Common myeloid progenitor, CD34-positive (primary cell): ENCODE measurements at places on chromosomes 2 and 18.
A peak's percentile ranks its signal among the peaks of the same experiment; 100 is the strongest.

DNA sequence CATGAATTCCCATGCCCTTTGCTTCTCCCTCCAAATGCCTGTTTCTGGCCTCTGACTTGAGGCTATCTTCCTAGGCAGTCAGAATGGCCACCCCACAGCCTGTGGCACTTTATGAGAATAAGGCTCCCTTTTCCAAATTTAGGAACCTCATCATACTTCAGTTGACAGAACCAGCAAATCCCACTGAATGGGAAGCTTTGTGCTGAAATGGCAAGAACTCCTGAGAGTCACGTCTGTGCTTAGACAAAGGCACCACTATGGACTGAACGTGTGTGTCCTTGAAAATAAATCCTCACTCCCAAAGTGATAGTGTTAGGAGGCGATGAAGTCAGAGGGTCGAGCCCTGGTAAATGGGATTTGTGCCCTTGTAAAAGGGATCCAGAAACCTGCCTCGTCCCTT is 559.9 kb upstream of the SOX11 start:
- DNase-seq: no peak

GRCh38 chr2:29213888-29214291 is 98.7 kb downstream of the CLIP4 start:
- peak; percentile 28 for DNase-seq

DNA sequence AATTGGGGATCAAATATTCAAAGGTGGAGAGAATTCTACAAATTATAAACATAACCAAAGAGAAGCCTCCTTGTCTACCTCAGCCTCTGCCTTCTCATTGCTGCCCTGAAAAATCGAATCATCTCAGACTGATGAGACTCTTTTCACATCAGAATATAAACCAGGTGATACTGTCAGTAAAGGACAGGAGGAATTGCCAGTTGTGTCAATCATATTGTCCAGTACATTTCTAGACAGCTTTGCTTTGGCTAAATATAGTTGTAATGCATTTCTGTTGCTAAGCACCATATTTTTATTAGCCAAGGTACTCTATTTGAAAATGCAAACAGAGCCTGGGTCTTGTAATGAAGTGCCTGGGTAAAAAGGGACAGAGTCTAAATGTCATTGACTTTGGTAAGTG is 92.6 kb upstream of the TLK1 start:
- DNase-seq: no peak

DNA sequence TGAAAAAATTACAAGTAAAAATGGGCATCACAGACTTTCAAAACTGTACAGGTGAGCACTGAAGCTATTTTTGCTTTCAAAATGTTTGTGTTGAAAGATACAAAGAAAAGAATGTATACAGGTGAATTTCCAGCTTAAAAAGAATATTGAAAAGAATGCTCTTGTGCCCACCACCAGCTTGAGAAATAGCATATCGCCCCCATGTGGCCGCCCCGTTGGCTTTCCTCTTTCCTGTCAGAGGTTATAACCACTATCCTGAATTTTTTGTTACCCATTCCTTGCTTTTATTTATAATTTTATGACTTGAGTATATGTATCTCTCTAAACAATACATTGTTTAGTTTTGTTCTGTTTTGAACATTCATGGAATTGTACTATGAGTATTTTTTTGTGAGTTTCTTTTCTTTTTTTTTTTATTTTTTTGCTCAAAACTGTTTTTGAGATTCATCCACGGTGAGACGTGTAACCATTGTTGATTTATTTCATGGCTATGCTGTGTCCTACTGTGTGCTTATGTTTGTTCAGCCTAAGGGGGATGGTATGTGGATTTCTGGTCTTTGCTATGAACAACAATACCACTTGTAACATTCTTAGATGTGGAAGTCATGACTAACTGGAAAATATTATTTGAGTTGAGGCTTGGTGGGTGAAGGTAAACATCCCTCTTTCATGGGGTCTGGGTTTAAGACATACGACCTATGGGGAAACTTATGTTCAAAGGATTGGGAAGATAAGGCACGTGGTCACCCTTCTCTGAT is 11.6 kb downstream of the TRPM8 start:
- peak; percentile 37 for DNase-seq

- DNase-seq: no peak
Observed at GRCh38 chr2:236859908-236860307, 225.8 kb upstream of the COPS8 start.

- no peak for DNase-seq
Observed at GRCh38 chr2:239534581-239535412, 134.0 kb upstream of the HDAC4 start.

- DNase-seq: no peak
Observed at GRCh38 chr2:98729652-98730051, 1.3 kb downstream of the MGAT4A start.

GRCh38 chr18:72102412-72102811 is 441.7 kb downstream of the CBLN2 start:
- no peak for DNase-seq

- peak; percentile 47 for DNase-seq
Observed at GRCh38 chr2:85132834-85133637, at the start of gene TCF7L1. TCF7L1 (plus strand) TSS chr2:85133392; CDS start chr2:85133685, 293 bp downstream.

DNA sequence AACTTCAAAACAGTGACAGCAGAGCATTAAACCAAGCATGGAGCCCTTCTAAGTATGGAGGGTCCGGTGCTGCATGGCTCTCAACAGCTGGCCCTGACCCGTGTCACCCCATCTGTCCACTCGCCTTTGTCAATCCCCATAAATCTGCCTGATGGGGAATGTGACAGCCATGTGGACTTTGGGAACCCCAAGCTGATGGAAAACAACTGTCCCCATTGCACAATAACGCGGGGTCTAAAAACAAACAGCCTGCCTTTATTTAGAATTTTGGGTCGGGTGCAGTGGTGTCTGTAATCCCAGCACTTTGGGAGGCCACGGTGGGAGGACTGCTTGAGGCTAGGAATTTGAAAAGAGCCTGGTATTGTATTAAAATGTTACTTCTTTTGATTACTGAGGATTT is 17.1 kb upstream of the THADA start:
- no peak for DNase-seq

GRCh38 chr2:158047156-158047611 is 54.5 kb upstream of the UPP2 start:
- peak; percentile 92 for DNase-seq

GRCh38 chr2:136288249-136288648 is 170.3 kb upstream of the CXCR4 start:
- DNase-seq: no peak

GRCh38 chr2:123870206-123870880 is 154.7 kb upstream of the CNTNAP5 start:
- no peak for DNase-seq

- peak; percentile 21 for DNase-seq
Observed at GRCh38 chr2:216695401-216695821, at the start of gene IGFBP5. IGFBP5 (minus strand) TSS chr2:216695549; CDS start chr2:216694775, 774 bp downstream.

- no peak for DNase-seq
Observed at GRCh38 chr2:38794235-38794946, 16.4 kb downstream of the GEMIN6 start.

DNA sequence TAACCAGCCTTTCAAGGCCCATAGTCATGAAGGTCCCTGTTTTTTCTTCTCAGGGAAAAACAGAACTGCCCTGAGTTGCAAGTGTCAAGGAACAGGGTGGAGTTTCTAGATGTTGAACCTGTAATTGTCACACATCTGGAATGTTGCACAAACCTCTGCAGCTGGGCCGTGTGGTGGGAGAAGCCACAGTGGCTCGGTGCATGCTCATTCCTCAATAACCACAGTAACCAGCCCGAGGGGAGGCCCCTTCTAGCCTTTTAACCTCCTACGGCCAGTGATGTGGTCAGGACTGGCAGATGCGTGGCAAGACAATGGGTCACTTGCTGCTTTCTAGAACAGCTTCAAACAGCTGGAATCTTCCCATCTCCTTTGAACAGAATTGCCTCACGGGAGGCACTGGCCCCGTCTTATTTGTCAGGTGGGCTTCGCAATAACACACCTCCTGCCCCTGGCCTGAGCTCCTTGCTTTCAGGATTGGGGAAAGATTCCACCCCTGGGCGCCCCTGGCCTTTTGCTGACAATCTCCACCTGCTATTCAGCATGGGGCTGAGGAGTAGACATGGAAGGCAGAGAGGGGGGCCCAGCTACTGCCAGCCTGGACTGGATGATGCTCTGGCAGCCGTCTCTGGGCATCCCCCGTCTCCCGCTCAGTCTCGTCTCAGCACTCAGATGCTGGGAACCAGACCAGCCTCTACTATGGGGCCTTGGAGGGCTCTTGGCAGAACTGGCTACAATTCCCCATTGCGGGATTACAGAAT is 102.9 kb downstream of the KLHL29 start:
- no peak for DNase-seq

GRCh38 chr2:14735696-14736095 is 103.2 kb downstream of the LRATD1 start:
- DNase-seq: no peak

GRCh38 chr2:168469281-168469988 is 13.4 kb downstream of the CERS6 start:
- peak; percentile 97 for DNase-seq

GRCh38 chr2:56030901-56031300 is 107.3 kb upstream of the EFEMP1 start:
- DNase-seq: no peak

DNA sequence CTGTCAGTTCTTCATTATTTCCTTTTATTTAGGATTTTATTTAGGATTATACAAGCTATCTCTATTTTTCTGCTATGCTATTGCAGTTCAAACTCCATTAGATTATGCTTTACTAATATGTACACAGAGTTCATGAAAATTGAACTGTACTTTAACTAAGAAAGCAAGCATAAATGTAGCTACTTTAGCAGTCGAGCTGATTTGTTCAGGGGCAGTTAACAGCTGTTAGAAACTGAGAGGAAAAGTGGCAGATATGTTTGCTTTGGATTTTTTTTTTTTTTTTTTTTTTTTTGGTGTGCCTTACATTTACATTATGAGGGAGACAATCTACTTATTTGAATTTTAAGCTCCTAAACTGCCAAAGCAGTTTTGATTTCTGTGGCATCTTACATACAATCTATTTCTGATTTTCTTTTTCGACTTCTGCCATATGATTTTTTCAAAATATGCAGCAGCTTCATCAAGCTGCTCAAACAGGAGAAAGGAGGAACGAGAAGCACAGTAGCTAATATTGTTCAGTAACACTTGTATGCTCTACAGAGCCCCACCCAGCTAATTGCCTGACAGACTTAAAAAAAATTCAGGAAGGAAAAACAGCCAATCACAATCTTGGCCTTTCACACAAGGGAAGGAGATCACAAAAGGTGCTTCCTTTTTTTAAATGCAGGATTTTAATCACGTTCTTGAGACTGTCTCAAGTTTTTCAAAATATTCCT is 233.4 kb upstream of the SIX3 start:
- DNase-seq: peak; percentile 69

GRCh38 chr18:21191596-21192307 is 50.3 kb upstream of the GREB1L start:
- peak; percentile 53 for DNase-seq

DNA sequence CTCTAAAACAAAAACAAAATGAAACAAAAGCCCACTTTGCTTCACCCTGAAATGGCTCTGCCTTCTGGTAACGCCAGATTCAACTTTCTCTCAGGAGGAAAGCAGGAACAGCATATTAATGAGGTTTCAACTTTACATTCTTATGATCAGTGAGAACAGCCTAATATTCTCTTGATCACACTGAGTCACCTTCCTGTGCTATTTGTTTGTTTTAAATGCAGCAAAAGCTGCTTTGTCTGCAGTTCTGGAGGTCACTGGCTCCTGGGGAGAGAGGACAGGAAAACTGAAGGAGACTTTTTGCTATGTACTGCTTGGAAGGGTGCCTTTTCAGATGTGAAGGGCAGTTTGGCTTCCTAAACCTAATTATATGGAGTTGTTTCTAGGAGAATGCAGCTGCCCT is 48.1 kb downstream of the MAIP1 start:
- no peak for DNase-seq

DNA sequence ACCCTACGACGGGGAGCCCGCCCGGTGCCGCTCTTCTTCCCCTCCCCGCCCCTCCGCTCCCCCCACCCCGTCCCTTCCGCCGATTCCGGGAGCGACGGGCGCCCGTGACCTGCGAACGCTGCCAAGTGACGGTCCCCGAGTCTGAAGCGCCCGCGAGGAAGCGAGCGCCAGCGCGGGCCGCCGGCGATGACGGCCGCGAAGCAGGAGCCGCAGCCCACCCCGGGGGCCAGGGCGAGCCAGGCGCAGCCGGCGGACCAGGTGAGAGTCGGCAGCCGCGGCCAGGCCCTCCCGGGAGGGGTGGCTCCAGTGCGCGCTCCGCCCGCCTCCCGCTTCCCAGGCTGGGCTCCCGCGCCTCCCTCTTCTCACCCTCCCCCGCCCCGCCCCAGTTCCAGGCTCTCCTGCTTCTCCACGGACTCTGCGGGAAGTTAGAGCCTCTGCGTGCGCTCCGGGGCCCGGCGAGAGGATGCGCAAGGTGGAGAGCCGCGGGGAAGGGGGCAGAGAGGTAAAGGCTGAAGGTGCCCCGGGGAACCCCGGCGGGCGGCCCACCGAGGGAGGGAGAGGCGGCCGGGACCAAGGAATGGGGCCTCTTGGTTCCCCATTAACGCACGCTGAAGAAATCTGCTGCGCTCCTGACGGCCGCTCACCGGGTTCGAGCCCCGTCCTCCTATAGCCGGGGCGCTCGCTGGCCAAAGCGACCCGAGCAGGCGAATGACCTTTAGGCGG is 719.5 kb downstream of the DPP10 start:
- no peak for DNase-seq

- no peak for DNase-seq
Observed at GRCh38 chr2:157784823-157785175, 91.3 kb downstream of the ACVR1 start.

DNA sequence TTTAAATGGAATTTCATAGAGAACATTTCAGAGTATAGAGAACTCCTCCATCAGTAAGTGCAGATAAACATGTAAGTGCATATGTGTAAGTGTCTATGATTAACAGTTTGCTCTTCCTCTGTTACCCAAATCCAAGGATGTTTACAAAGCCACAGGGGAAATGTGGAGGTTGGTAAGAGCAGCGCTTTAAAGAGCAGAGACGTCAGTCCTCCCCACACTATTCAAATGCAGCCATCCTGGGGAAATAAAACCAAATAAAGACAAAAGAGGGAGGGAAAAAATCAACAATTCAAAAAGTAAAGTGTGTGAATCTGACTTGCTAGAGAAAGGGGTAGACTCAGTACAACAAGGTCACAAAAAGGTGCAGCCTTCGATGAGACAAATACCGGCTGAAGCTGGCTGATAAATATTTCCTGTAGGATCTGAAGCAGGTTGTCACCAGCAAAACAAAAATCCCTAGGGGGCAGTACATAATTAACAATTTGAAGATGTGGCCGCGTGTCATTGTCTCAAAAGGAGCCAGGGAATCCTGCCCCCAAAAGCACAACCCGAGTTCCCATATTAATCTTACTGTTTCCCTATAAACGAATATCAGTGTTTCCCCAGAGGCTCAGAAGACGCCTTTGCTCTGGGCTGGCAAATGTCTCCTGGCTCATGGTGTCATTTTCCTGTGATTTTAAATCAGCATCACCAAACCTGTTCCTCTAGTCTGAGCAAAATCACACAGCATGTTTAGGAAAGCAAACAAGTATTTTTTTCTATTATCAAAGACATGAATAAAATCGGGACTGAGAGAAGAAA is 216.5 kb downstream of the CDCA7 start:
- DNase-seq: peak; percentile 16

- no peak for DNase-seq
Observed at GRCh38 chr2:154452471-154452870, 246.0 kb upstream of the KCNJ3 start.

- DNase-seq: peak; percentile 21
Observed at GRCh38 chr2:158999458-158999857, 31.0 kb downstream of the TANC1 start.
